ENCODE measurements at places on chromosomes 4 and X. TPM values are rescaled to one million over a fixed set of nuclear protein-coding genes. Genes with fewer than 3 reads are reported as not detected.

GRCh38 chr4:113588895-113589668 is 172.5 kb downstream of the CAMK2D start:
- no peaks in the 10 kb centered on the region for H3K27me3 ChIP-seq
- DNase-seq, result no peak

- no peaks in the 10 kb centered on the region for H3K36me3 ChIP-seq
- peaks cover 7% of the 10 kb centered on the region for H3K4me1 ChIP-seq
- DNase-seq, result no peak
- peaks cover 37% of the 10 kb centered on the region for H3K27me3 ChIP-seq
- H3K4me3 ChIP-seq, result peak overlapping the region; percentile 64
These were observed 647 bp downstream of the OPHN1 start for GRCh38 chrX:68432648-68433047.

- H3K36me3 ChIP-seq, result no peaks in the 10 kb centered on the region
- no peak overlapping the region for H3K27ac ChIP-seq
- no peaks in the 10 kb centered on the region for H3K27me3 ChIP-seq
- DNase-seq, result no peak
- H3K4me1 ChIP-seq, result no peaks in the 10 kb centered on the region
- H3K4me3 ChIP-seq, result no peak overlapping the region
These were observed 940.3 kb upstream of the IGFBP7 start for GRCh38 chr4:58050439-58050838.

- H3K4me3 ChIP-seq, result no peak overlapping the region
- no peaks in the 10 kb centered on the region for H3K27me3 ChIP-seq
- H3K4me1 ChIP-seq, result peaks cover 26% of the 10 kb centered on the region
- no peak overlapping the region for H3K27ac ChIP-seq
- H3K36me3 ChIP-seq, result no peaks in the 10 kb centered on the region
These were observed 22.0 kb downstream of the DYNLT3 start for GRCh38 chrX:37825215-37825842.

- H3K27me3 ChIP-seq, result no peaks in the 10 kb centered on the region
- peaks cover 14% of the 10 kb centered on the region for H3K4me1 ChIP-seq
- DNase-seq, result peak; percentile 36
- H3K36me3 ChIP-seq, result peaks cover 15% of the 10 kb centered on the region
These were observed 7.9 kb downstream of the BDH2 start for GRCh38 chr4:103091601-103092223.

GRCh38 chr4:10089346-10089745 is 27.3 kb downstream of the WDR1 start:
- DNase-seq, result no peak
- H3K4me3 ChIP-seq, result no peak overlapping the region
- peaks cover 33% of the 10 kb centered on the region for H3K4me1 ChIP-seq
- peak overlapping the region; percentile 23 for H3K27ac ChIP-seq
- H3K36me3 ChIP-seq, result peaks cover 80% of the 10 kb centered on the region

- no peaks in the 10 kb centered on the region for H3K27me3 ChIP-seq
- H3K36me3 ChIP-seq, result no peaks in the 10 kb centered on the region
- no peak overlapping the region for H3K4me3 ChIP-seq
- H3K27ac ChIP-seq, result no peak overlapping the region
These were observed 241.8 kb upstream of the SMIM31 start for GRCh38 chr4:164512124-164512523.

- no peaks in the 10 kb centered on the region for H3K27me3 ChIP-seq
- no peak overlapping the region for H3K4me3 ChIP-seq
- H3K4me1 ChIP-seq, result peaks cover 10% of the 10 kb centered on the region
- no peak overlapping the region for H3K27ac ChIP-seq
- H3K36me3 ChIP-seq, result peaks cover 5% of the 10 kb centered on the region
- DNase-seq, result no peak
These were observed 37.0 kb downstream of the TNIP3 start for GRCh38 chr4:121127100-121127499.

- no peaks in the 10 kb centered on the region for H3K4me1 ChIP-seq
- H3K27ac ChIP-seq, result no peak overlapping the region
- H3K27me3 ChIP-seq, result no peaks in the 10 kb centered on the region
- DNase-seq, result no peak
- H3K36me3 ChIP-seq, result no peaks in the 10 kb centered on the region
- no peak overlapping the region for H3K4me3 ChIP-seq
These were observed 44.9 kb upstream of the SLC25A31 start for GRCh38 chr4:127685292-127685691.

- no peak overlapping the region for H3K4me3 ChIP-seq
- H3K27ac ChIP-seq, result no peak overlapping the region
- no peak for DNase-seq
- no peaks in the 10 kb centered on the region for H3K27me3 ChIP-seq
- no peaks in the 10 kb centered on the region for H3K36me3 ChIP-seq
These were observed 69.4 kb downstream of the TBC1D9 start for GRCh38 chr4:140686796-140687195.

GRCh38 chr4:182642831-182643230 is 274.4 kb downstream of the DCTD start:
- no peak overlapping the region for H3K27ac ChIP-seq
- no peak for DNase-seq
- H3K27me3 ChIP-seq, result no peaks in the 10 kb centered on the region
- H3K4me1 ChIP-seq, result no peaks in the 10 kb centered on the region

DNA sequence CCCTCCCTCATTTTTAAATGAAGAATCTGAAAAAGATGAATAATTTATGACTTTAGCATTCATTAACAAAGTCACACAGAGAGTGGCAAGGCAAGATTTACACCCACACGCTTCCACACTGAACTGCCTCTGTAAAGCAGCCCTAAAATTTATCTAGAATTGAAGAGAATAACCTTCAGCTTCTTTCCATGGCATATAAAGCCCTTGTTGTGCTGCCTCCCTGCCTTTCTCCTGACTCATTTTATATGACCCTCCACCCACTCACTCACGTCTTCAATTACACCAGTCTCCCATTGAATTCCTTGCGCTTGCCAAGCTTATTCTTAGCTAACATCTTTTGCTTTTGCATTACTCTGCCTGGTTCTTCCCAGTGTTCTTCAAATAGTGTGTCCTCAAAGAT is 2649.3 kb downstream of the PCDH7 start:
- no peaks in the 10 kb centered on the region for H3K27me3 ChIP-seq
- no peak overlapping the region for H3K4me3 ChIP-seq
- no peak for DNase-seq
- H3K36me3 ChIP-seq, result no peaks in the 10 kb centered on the region

- peak; percentile 78 for DNase-seq
- peak overlapping the region; percentile 97 for H3K27ac ChIP-seq
- peaks cover 2% of the 10 kb centered on the region for H3K36me3 ChIP-seq
- H3K27me3 ChIP-seq, result no peaks in the 10 kb centered on the region
These were observed 4.6 kb upstream of the TIFA start for GRCh38 chr4:112290341-112290740.

DNA sequence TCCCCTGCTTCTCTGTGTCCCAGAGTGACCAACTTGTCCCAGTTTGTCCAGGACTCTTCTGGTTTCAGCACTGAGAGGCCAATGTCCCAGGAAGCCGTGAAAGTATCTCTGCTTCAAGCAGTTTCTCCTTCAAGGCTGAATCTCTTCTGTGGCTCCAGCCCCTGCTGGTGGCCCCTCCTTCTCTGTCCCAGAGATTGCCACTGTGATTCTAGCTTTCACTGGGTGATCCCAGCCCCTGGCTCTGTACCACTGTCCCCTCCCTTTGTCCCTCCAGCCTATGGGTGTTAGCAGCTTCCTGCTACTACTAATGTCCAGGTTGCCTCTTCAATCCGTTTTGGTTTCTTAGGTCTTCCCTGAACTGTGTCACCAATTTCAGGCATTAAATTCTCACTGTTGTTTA is 70.5 kb downstream of the SOX3 start:
- no peak overlapping the region for H3K4me3 ChIP-seq
- H3K4me1 ChIP-seq, result no peaks in the 10 kb centered on the region

DNA sequence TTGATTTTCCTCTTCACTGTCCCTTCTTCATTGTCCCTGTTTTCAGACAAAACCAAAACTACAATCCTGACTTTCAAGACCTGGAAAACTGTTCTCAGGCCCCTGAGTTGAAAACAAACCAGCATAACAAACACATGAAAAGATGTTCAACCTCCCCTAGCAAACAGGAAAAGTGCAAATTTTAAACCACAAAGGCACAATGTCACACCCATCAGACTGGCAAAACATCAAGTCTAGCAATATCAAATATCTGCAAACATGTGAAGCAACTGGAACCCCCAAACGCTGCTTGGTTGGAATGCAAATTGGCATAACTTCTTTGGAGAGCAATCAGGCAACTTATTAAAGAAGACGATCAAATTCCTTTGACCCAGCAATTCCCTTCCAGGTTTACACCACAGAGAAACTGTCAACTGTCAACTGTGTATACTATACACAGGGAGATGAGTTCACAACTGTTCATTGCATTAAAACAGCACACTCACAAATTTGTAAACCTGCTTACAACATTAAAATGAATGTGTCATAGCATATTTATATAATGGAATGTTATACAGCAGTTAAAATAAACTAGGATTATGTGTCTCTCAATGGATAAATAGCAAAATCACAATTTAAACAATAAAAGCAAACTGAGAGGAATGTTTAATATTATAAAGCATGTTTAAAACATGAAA is 7.0 kb downstream of the USP46 start:
- no peak overlapping the region for H3K4me3 ChIP-seq
- peaks cover 21% of the 10 kb centered on the region for H3K36me3 ChIP-seq
- peaks cover 48% of the 10 kb centered on the region for H3K4me1 ChIP-seq
- no peak for DNase-seq
- no peaks in the 10 kb centered on the region for H3K27me3 ChIP-seq
- H3K27ac ChIP-seq, result peak overlapping the region; percentile 8

Gene CITED1
- not detected for total RNA-seq

Gene ADH1C
- total RNA-seq, result not detected

Gene NXF2
- total RNA-seq, result not detected

Gene RRH
- 0.19 TPM for total RNA-seq

Gene SMR3B
- total RNA-seq, result not detected

Gene FDCSP
- not detected for total RNA-seq

Gene UCP1
- total RNA-seq, result not detected

Gene FGG
- not detected for total RNA-seq

Gene SLITRK2
- total RNA-seq, result not detected

Gene GAGE1
- total RNA-seq, result not detected

Gene MAGEA2B
- not detected for total RNA-seq

Gene PASD1
- total RNA-seq, result not detected

Data from activated CD4-positive, alpha-beta memory T cell treated with anti-CD3 and anti-CD28 coated beads for 36 hours (primary cell).